ENCODE measurements at places on chromosomes 2 and 18.

DNA sequence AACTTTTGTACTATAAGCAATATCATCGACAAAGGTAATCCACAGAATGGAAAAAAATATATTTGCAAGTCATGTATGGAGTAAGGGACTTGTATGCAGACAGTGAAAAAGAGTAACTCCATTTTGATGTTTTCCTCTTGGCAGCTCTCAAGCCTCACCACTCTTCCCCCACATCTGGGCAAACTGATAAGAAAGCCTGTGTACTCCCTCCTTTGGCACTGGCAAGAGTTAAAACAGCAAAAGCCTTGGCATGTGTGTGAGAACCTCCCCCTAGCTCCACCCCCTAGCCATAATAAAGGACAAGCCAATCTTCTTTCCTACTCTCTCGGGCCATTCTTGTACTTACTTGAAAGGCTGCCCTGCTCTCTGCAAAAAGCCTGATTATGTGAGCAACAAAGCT, 335.2 kb downstream of the LRATD1 start:
- no peak for DNase-seq

DNA sequence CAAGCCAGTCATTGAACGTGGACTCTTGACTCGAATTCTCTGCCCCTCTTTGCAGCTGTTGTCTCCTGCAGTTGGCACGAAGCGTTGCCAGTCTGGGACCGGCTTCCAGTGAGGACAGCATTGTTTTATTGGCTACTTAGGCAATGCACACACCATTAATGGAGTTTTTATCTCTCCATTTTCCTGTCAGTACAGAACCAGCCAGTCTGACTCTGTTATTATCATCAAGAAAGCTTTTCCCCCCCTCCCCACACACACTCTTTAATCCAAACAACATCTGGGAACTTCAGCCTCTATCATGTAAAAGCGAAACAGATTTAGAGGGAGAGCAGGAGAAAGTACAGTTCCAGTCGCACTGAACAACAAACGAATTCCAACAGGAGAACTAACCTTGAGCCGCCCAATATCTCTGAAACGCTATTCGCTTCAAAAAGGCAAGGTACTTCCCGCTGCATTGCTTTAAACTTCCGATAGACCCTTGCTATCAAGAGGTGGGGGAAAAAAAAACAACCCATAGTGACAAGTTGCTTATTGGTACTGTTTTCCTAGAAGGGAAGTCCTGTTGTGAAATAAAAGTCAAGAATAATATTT, 38.2 kb downstream of the ACVR1 start:
- no peak for DNase-seq

DNA sequence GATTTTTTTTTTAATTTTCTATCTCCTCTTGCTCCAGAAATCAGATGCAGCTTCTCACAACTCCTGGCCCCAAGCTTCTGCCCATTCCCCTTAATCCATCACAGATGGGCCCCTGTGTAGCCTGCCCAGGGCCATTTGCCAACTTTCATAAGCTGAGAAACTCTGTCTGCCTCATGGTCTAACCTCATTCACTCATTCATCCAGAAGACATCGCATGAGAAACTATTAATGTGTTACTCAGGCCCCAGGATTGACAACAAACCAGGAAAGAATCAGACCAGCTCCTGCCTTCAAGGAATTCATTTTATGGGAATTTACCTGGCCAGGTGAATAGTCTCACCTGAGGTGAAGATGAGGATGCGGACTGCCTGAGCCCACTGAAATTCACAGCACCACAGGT, 35.0 kb downstream of the SLC14A2 start:
- peak; percentile 30 for DNase-seq

GRCh38 chr2:204115137-204116056, 178.8 kb downstream of the ICOS start:
- DNase-seq = no peak
